ENCODE measurements at places on chromosomes 5 and 9. TPM values are rescaled to one million over a fixed set of nuclear protein-coding genes. Genes with fewer than 3 reads are reported as not detected.

- DNase-seq: no peak
- no peaks in the 10 kb centered on the region for H3K36me3 ChIP-seq
- no peaks in the 10 kb centered on the region for H3K4me1 ChIP-seq
Observed at GRCh38 chr5:111997711-111998110, 240.7 kb upstream of the NREP start.

GRCh38 chr9:93436655-93437407 lies 14.7 kb upstream of the FAM120A start:
- DNase-seq: no peak
- H3K27me3 ChIP-seq: no peaks in the 10 kb centered on the region
- H3K4me1 ChIP-seq: no peaks in the 10 kb centered on the region
- H3K27ac ChIP-seq: no peak overlapping the region

DNA sequence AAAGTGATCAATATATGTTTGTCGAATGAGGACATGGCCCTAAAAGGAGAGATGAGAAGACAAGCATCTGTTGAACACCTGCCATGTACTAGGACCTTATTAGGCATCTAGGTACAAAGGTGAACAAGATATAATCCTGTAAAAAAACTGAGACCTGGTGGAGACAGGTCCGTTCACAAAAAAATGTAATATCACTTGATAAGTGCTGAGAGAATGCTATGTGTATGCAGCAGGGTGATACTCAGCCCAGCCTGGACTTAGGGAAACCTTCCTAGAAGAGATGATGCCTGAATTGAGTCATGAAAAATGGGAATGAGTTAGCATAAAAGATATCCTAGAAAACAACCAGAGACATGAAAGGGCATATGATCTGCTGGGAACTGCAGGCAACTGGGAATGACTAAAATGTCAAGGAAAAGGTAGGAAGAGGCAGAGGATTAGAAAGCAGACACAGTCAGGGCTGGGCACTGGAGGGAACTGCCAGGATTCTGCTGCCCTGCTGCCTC lies 108.5 kb downstream of the ADRB2 start:
- H3K36me3 ChIP-seq: no peaks in the 10 kb centered on the region
- DNase-seq: no peak
- H3K4me3 ChIP-seq: no peak overlapping the region
- H3K27me3 ChIP-seq: no peaks in the 10 kb centered on the region
- no peaks in the 10 kb centered on the region for H3K4me1 ChIP-seq

GRCh38 chr5:144433140-144433822 lies 262.6 kb downstream of the KCTD16 start:
- DNase-seq: no peak
- H3K27ac ChIP-seq: no peak overlapping the region
- H3K27me3 ChIP-seq: no peaks in the 10 kb centered on the region
- no peak overlapping the region for H3K4me3 ChIP-seq
- no peaks in the 10 kb centered on the region for H3K36me3 ChIP-seq
- H3K4me1 ChIP-seq: no peaks in the 10 kb centered on the region

SVEP1 gene
- total RNA-seq: 2.1 TPM

DNA sequence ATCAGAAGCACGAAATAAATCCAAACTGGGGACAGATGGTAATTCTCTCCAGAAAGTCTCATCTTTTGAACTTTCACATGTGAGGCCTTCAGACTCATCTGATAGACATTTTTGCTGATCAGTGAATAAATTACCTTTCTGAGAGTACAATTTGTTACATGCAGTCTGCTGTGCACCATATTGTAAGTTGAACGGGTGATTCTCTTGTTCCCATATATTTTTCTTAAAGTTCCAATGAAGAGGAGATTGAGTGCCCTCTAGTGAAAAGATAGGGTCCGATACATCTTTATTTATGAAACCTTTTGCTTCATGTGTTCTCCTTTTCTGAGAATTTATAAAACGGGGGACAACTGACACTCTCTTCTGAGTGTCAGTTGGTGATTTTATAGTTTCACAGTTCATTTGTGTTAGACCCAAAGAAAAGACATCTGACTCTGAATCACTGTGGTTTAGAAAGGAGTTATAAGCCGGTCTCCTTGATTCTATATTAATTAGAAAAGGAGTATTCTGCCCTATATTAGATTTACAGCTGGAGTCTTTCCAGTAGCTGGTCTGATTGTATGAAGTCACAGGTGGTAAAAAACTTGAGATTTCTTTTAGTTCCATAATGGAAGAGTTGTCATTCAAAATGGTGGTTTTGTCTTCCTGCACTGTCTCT lies 30.4 kb downstream of the GNG10 start:
- H3K4me1 ChIP-seq: no peaks in the 10 kb centered on the region
- no peak overlapping the region for H3K27ac ChIP-seq
- H3K4me3 ChIP-seq: no peak overlapping the region
- H3K27me3 ChIP-seq: no peaks in the 10 kb centered on the region

DNA sequence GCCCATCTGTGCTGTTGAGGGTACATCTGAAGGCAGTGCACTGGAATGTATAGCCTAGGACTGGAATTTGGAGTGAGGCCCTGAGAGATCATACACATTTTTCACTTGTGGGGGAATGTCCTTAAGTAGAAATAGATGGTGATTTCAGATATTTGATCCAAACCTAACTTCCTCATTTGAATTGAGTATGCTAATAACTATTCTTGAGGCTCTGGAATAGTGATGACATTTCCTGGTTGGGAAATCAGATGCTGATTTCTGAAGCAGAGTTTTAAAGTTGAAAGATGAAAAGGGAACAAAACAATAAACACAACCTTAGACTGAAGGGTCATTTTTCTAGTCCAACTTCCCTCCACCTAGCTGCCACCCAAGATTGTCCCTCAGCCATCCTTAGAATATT lies 163.0 kb upstream of the CCDC152 start:
- H3K4me3 ChIP-seq: no peak overlapping the region
- H3K36me3 ChIP-seq: no peaks in the 10 kb centered on the region
- H3K27ac ChIP-seq: no peak overlapping the region
- no peaks in the 10 kb centered on the region for H3K27me3 ChIP-seq
- no peaks in the 10 kb centered on the region for H3K4me1 ChIP-seq

DNA sequence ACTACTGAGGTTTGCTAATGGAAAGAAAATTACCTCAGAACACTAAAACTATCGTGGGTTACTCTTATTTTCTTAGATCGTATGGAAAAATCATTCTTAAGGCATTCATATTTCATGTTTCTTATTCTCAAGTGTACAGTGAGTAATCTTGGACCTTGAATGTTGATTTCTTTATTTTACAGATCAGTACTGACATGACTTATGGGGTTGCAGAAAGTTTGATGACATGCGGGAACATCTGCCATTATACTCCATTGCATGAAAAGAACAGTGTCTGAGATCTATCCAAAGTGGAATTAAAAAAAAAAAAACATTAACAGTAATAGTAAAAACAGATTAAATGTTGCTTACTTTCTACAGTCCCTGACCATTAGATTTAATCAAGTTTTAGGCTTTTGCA lies 1290.2 kb upstream of the WWC1 start:
- no peak for DNase-seq
- no peaks in the 10 kb centered on the region for H3K27me3 ChIP-seq
- H3K36me3 ChIP-seq: no peaks in the 10 kb centered on the region
- no peak overlapping the region for H3K4me3 ChIP-seq

GRCh38 chr9:135997090-135998015 lies 36.2 kb upstream of the UBAC1 start:
- H3K4me3 ChIP-seq: no peak overlapping the region
- no peak for DNase-seq
- H3K4me1 ChIP-seq: peaks cover 13% of the 10 kb centered on the region
- no peak overlapping the region for H3K27ac ChIP-seq

GRCh38 chr9:21836437-21837161 lies 34.2 kb downstream of the MTAP start:
- H3K4me3 ChIP-seq: no peak overlapping the region
- no peaks in the 10 kb centered on the region for H3K27me3 ChIP-seq
- H3K36me3 ChIP-seq: no peaks in the 10 kb centered on the region
- H3K4me1 ChIP-seq: no peaks in the 10 kb centered on the region
- no peak overlapping the region for H3K27ac ChIP-seq

DNA sequence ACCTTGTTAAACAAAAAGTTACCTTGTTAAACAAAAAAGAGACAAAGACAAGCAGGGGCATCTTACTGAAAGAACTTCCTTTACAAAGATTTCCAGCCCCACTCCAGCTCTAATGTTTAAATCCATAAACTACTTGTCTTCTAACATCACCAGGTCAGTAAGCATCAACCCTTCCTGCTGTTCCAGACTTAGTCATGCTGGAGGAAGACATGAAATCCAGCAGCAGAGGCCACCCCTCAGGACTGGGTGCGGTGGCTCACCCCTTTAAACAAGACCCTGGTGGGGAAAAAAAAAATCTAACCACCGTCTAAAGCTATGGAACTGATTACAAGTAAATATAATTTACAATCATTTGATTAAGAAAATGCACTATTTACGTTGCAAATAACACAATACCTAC lies 9.1 kb downstream of the PDCL start:
- no peaks in the 10 kb centered on the region for H3K4me1 ChIP-seq
- no peak overlapping the region for H3K4me3 ChIP-seq
- peak overlapping the region; percentile 32 for H3K27ac ChIP-seq
- no peaks in the 10 kb centered on the region for H3K27me3 ChIP-seq
- DNase-seq: no peak

DNA sequence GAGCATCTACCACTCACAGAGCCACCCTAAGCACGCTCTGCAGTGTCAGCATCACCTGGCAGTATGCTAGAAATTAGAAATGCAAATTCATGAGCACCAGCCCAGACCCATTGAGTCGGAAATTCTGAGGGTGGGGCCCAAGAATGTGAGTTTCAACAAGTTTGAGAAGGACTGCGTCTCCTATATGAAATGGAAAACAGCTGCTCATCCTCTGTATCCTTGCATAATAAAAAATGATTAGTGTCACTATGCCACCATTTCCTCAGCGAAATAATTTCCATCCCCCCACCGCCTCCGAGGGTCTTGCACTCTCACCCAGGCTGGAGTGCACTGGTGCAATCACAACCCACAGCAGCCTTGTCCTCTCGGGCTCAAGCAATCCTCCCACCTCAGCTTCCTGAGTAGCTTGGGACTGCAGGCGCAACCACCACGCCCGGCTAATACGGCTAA lies 1.3 kb upstream of the IQGAP2 start:
- no peaks in the 10 kb centered on the region for H3K27me3 ChIP-seq
- peak overlapping the region; percentile 80 for H3K27ac ChIP-seq
- peak overlapping the region; percentile 83 for H3K4me3 ChIP-seq
- H3K4me1 ChIP-seq: no peaks in the 10 kb centered on the region

DNA sequence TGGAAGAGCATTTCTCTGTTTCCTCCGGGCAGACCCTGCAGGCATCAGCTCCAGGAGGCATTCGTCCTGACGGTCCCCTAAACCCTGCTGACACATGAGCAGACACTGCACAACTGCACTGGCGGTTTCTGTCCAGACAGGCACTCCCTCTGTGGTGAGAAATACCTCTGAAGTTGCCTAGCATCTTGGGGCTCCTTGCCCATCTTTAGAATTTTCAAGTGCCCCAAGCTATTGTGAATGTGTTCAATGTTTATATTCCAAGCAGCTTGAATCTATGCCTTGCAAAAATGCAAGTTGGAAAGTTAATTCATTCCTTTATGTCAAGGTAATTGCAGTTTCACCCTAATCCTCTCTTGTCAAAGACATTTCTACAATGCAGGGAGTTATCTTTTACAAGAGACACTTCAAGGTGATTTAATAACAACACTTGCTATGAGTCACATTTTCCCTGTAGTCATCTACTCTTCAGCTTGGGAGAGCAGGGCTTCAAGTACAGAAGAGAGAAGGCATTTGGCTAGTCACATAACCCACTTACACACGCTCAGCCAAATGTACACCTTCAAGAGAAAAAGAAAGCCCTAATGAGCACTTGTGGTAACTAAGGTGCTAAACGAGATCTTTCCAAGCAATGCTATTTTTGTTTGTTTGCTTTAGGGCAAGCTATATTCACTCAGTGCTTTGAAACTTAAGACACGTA lies 302.5 kb downstream of the MLLT3 start:
- H3K4me1 ChIP-seq: no peaks in the 10 kb centered on the region
- no peaks in the 10 kb centered on the region for H3K27me3 ChIP-seq
- H3K27ac ChIP-seq: no peak overlapping the region
- no peak for DNase-seq

GRCh38 chr9:107866711-107867311 lies 377.2 kb upstream of the KLF4 start:
- H3K36me3 ChIP-seq: no peaks in the 10 kb centered on the region
- no peaks in the 10 kb centered on the region for H3K27me3 ChIP-seq
- no peak overlapping the region for H3K4me3 ChIP-seq
- H3K4me1 ChIP-seq: no peaks in the 10 kb centered on the region

- H3K27me3 ChIP-seq: no peaks in the 10 kb centered on the region
- H3K36me3 ChIP-seq: no peaks in the 10 kb centered on the region
- H3K27ac ChIP-seq: no peak overlapping the region
- no peak overlapping the region for H3K4me3 ChIP-seq
- DNase-seq: no peak
Observed at GRCh38 chr5:59684388-59685190, 208.9 kb downstream of the PDE4D start.
